GM23248 (cell line): ENCODE measurements at places on chromosomes 11 and 22. TPM values are rescaled to one million over a fixed set of nuclear protein-coding genes. Genes with fewer than 3 reads are reported as not detected.
A peak's percentile ranks its signal among the peaks of the same experiment; 100 is the strongest.

Gene ZFTA
- 16.6 and 23.0 TPM in 2 replicates for total RNA-seq

Gene APOL2
- total RNA-seq, result 37.7 and 43.8 TPM in 2 replicates

Gene SCO2
- 8.4 and 17.5 TPM in 2 replicates for total RNA-seq

Gene KCNA4
- 0.43 TPM in 1 of 2 replicates, not detected in the other for total RNA-seq

Gene CSNK2A3
- 2.5 and 3.3 TPM in 2 replicates for total RNA-seq

- peak; percentile 42 for DNase-seq
These were observed 52.8 kb downstream of the BCR start for GRCh38 chr22:23233084-23233531.

DNA sequence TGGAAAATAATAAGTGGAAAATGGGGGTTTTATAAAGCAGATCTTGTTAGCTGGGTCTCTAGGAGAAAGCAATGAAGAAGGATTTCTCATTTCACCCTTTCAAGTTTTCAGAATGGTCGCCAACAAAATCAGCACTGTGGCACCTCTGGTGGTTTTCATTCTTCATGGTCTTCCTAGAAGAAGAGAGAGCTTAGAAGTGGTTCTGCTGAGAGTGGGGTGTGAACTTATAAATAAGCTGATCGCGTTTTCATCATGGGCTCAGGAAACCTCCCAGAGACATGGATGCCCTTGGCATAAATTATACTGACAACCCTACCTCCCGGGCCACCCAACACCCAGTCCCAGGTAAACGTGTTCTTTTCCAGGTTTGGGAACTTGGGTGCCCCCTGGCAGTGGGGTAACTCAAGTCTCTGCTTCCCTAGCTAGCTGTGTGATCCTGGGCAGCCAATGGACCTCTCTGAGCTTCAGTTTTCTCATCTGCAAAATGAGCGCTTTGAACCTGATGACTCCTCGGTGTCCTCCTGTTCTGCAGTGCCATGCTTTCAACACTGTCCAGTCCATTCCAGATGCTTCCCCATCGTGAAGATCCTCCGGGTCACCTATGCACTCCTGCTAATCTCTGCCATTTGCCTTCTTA lies 72.6 kb upstream of the GRAMD1B start:
- no peak for DNase-seq

DNA sequence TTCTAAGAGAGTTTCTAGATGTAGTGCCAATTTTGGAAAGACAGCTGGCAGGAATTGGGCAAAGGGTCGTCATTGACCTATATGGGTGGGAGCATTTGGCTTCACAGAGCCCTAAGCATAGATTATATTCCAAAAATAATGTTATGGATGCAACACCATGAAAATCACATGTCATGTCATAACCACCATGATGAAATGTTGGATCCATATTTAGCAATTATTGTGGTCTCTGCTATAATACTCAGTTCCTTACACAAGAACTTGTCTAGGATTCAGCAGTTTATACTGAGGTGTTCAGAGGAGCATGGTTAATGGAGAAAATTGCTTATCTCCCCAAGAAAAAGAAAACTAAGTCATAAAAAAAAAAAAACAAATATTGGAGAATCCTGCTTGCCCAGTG lies 31.6 kb downstream of the NTM start:
- no peak for DNase-seq

DNA sequence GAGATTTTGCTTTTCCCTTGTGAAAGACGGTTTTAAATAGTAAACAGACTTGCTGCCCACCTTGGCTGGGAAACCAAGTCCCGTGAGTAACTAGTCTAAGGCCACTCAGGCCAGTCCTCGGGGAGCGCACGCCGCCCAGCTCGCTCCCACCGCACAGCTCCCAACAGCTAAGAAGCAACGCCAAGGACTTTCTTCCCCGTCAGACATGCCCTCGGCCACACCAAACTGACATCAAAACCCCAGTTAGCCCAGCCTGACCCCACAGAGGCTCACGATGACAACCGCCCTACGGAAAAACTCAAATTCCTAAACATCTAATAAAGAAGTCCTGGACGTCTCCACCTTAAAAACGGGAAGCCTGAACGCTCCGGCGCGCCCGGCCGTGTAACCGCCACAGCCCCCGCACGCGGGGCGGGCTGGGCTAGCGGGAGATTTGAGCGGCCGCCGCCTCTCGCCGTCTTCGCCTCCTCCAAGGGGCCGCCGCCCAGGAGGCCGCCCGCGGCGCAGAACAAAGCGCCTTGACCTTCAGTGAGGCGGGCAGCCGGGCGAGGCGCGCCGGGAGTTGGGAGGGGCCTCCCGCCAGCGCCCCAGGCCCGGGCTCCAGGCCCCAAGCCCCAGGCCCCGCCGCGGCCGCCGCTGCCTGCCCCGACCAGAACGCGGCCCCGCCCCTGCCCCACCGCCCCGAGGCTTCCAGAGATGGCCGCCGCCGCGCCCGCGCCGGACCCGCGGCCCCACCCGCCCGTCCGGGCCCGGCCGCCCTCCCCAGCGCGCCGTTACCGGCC lies 486 bp downstream of the NAP1L4 start:
- DNase-seq, result peak; percentile 86

DNA sequence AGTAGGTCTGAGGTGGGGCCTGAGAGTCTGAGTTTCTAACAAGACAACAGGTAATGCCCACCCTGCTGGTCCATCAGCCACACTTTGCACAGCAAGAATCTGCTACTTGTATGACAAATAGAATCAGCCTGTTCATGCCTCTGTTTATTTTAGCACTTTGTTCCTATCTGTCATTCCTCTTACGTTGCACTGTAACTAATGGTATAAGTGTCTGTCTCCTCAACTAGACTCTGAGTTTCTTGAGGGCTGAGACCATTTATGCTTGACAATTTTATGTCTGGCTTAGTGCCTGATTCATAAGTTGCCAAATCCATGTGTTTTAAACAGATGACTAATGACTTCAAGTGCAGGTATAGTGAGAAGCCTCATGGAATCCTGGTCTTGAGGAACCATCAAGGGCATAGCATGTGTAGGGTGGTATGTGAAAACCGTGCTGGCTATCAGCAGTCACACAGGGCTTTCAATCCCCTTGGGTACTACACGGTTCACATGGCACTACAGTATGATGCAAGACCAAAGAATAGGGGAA lies 209.7 kb downstream of the C11orf91 start:
- no peak for DNase-seq

Gene NTM
- total RNA-seq, result 23.1 and 25.9 TPM in 2 replicates

- DNase-seq, result no peak
These were observed 115.9 kb upstream of the SLC22A12 start for GRCh38 chr11:64475145-64475544.

GRCh38 chr11:7167976-7168740 lies 79.4 kb downstream of the RBMXL2 start:
- DNase-seq, result no peak

- DNase-seq, result no peak
These were observed 48.3 kb downstream of the IRAG1 start for GRCh38 chr11:10645212-10645795.

- no peak for DNase-seq
These were observed 27.5 kb downstream of the CADM1 start for GRCh38 chr11:115476463-115477286.

Gene FXYD2
- total RNA-seq, result not detected in 2 replicates

- peak; percentile 40 for DNase-seq
These were observed 13.6 kb downstream of the KCNJ5 start for GRCh38 chr11:128904656-128905344.

GRCh38 chr11:12885717-12886239 lies 123.3 kb upstream of the RASSF10 start:
- DNase-seq, result no peak

GRCh38 chr22:32824531-32825312 lies 23.2 kb downstream of the TIMP3 start:
- no peak for DNase-seq

Gene SMC1B
- 0.13 TPM in 1 of 2 replicates, not detected in the other for total RNA-seq

GRCh38 chr11:10439351-10439750 lies 15.7 kb upstream of the AMPD3 start:
- no peak for DNase-seq

Gene GALNT18
- 5.6 and 7.1 TPM in 2 replicates for total RNA-seq

DNA sequence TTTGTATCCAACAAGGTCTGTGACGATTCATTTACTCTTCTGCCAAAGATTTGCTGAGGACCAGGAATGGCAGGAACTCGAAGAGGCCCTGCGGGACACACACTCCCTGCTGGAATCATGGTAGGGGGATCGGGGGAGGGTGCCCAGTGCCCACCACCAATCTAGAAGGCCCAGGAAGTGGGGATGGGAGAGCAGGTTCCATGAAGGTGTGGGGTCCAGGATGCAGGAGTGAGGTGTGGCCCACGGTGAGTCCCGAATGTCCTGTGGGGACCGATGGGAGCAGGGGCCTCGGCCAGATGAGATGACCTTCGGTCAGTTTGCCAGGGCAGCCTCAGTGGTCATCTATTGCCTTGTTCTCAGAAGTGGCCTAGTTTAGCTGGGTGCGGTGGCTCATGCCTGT lies 492.7 kb downstream of the BRD1 start:
- DNase-seq, result no peak

- no peak for DNase-seq
These were observed 15.9 kb downstream of the CBLIF start for GRCh38 chr11:59829358-59829757.

DNA sequence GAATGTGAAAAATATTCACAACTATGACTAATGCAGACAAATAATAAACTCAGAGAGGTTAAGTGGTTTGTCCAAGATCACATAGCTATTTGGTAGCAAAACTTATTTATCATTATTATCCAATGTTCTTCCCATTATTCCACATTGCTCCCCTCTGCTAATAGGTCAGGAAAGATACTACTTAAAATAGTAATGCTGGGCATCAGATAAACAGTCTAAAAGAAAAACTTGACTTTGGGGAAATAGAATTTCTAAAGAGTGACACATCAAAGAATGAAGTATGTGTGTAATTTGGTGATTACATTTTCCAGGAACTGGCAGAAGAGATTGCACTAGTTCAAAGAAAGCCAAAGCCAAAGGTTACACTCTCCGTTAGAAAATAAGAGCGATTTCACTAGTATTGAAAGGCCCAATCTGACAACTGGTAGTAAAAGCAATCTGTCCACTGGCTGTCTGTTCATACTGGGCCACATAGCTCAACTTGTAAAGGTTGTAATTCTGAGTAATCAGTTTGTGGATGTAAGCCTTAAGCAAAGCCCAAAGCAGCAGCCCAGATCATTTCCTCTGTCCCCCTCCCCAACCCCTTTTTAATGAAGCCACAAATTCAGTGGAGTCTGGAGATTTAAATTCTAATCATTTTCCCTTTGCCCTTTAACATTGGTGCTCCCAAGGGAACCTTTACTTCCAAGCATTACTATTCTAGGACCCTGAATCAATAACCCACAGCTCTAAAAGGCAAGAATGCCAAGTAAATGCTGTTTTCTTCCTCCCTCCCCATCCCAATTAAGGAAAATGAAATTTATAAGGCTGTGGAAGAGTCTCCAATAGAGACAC lies 283.5 kb downstream of the TTC28 start:
- DNase-seq, result peak; percentile 51

Gene CDON
- 8.6 and 10.3 TPM in 2 replicates for total RNA-seq

- no peak for DNase-seq
These were observed 211.1 kb upstream of the MTNR1B start for GRCh38 chr11:92758241-92758780.

Gene APOA1
- total RNA-seq, result not detected in 2 replicates

DNA sequence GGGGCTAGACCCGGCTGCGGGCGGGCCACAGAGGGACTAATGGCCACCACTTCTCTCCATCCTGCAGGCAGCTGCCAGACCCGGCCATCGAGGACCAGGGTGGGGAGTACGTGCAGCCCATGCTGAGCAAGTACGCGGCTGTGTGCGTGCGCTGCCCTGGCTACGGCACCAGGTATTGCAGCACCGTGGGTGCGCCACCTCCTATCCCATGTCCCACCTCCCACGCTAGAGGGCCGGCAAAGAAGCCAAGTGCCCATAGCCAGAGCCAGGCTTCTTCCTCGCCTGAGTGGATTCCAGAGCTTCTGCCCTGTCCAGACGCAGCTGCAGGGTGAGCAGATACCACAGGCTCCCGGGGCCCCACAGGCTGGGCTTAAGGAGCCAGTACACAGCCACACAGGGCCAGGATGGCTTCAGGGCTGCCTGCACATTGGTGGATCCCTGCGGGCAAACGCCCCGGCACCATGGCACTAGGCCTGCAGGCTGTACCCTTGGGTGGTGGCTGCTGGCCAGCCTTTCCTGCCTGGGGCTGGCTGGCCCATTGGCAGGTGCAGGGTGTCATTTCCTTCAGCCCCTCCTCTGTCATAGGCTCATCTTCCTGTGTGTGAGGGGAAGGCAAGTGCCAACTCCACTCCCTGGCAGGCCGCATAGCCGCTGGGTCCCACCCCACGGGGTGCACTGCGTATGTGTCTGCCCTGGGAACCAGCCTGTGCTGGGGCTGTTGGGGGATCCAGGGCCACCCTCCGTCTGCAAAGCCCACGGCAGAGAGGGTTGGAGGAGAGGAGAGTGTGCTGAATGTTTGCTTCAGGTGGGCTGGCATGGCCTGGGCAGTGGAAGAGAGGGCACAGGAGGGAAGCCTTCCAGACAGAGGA lies 16.5 kb upstream of the DGCR8 start:
- no peak for DNase-seq

DNA sequence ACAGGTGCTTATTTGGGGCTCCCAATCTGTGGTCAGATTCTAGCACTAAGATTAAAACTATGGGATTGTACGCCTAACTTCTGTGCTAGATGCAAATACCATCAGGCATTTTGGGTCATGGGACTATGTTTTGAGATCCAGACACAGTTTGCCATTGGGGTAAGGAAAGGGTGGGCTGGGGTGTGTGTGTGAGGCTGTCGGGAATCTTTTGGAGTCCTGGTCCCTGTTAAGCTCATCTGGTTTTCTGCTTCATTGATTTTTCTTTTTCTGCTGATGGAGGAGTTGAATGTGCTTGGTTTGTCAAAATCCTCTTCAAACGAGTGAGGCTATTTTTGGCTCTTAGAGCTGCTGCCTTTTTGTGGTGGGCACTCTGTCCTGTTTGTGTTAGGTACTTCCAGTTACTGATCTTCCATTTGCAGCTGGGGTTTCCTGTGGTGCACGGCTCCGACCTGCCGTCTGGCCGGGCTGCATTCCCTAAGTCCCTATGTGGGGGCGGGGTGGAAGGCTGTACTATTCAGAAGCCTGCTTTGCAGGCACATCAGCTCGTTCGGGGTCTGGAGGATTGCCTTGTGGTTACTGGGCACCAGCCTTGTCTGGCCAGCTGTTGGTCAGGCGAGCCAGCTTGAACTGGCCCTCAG lies 2.9 kb downstream of the BCR start:
- DNase-seq, result peak; percentile 75

Gene HBG1
- total RNA-seq, result not detected in 2 replicates

DNA sequence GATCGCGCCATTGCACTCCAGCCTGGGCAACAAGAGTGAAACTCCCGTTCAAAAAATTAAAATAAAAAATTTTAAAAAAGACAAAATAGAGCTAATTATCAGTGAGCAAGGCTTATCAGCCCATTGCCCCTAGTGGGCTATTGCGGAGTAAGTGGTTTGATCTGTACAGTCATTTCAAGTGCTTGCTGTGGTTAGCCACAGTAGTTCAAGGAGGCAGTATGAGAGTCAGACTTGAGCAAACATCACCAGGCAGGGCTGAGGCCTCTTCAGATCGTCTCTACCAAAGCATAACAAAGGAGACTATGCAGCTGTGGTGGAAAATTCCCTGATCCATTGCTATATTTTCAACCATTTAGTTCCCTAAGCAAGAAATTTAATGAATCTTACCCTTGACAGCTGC lies 4.3 kb upstream of the SBF2 start:
- peak; percentile 79 for DNase-seq

GRCh38 chr22:33659448-33659847 lies 260.8 kb downstream of the LARGE1 start:
- DNase-seq, result peak; percentile 20

Gene YAP1
- total RNA-seq, result 118 and 136 TPM in 2 replicates

Gene ABCC8
- total RNA-seq, result not detected in 2 replicates
